ENCODE measurements at places on chromosomes 5 and 9.

DNA sequence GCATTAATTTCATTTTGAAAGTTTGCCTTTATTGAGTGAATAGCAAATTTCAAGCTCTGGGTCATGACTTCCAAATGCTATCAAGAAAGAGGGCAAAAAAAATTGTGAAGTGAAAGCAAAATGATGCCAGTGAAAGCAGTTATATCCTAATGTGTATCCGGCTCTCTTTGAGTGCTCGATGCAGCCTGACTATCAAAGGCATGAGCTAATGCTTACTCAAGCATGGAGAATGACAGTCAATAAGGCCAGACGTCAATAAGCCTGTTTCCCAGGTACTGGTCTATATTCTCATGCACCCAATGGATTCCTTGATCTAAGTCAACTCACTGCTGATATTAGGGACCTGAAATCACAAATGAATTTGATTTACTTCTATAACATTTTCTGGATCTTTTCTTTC, 435.5 kb downstream of the CAAP1 start:
- DNase-seq = no peak

- DNase-seq = no peak
These were observed 11.2 kb upstream of the CFAP95 start for GRCh38 chr9:69809304-69809863.

DNA sequence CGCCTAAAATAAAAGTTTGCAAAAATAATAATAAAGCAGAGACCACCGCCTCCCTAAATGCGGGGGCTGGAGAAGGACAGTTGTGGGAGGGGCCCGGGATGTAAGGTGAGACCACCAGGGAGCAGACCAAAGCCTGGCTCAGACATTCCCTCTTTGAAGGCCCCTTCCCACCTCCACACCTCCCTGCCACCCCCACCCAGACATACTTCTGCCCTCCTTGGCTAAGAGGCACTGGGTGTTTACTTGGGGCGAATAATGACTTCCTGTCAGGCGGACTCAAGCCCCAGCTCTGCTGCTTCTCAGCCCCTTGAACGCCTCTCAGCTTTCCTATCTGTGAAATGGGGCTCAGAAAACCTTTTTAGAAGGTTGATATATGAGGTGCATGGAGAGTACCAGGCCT, 58.8 kb upstream of the GGTA1 start:
- DNase-seq = no peak

DNA sequence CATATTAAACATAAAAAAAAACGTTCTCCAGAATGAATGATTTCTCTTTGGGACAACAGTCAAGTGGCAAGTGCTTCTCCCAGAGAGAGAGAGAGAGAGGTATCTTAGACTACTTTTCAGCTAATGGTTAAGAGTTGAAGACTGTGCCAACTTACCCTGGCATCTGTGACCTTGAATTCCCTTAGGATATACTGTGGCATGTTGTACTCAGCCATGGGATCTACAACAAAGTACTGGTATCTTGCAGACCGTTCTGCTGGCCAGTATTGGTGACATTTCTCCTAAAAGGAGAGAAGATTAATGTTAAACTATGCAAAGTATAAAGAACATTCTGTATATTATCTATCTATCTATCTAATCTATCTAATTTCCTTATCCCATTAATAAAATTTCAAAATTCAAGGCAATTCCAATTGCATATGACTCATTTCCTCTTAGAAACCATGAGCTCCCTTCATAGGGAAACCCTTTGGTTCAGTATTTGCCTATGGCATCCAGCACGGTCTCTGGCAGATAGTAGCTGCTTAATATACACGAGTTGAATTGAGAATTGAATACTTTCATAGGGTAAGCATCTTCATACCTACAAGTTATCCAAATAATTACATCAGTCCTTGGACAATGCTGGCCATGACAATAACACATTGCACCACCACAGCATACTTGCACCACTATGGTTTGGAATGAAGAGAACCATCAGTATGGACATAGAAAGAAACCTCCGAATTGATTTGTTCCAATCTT, 539.4 kb upstream of the DMAC1 start:
- DNase-seq = no peak

- DNase-seq = no peak
These were observed 72.2 kb downstream of the CERT1 start for GRCh38 chr5:75439276-75439675.

DNA sequence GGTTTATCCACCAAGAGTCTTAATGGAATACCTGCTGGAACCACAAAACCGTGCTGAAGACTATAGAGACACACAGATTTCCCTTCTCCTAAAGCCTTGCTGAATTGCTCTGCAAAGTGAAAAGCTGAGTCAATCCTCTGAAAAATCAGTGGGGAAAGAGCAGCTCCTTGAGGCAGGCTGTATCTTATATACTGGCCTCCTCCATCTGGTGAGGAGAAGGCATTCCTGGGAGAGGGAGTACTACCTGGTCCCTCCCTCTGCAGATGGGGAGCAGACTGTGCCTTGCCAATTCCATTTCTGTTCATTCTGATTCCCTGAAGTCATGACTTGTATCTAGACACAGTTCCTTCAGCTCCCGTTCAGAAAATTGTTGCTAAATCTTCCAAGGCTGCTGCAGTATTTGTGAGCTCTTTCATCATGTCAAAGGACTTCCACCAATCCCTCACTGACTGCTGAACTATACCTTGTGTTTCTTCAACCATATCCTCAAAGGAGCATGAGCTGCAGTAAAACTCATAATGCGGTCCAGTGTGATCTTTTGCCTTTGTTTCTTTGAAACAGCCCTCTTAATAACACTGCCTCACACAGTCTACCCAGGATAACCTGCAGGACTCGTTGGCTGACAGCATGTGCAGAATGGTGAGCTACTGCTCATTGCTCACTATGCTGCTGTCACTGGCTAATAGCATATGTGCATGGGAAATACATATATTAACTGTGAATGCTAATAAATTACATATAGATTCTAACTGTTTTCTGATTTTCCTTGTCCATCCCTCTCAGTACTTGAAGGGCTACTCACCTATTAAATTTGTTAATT, 84.5 kb downstream of the FOXD1 start:
- no peak for DNase-seq

All from LoVo (cell line).